ENCODE measurements at places on chromosomes 5 and 9.

DNA sequence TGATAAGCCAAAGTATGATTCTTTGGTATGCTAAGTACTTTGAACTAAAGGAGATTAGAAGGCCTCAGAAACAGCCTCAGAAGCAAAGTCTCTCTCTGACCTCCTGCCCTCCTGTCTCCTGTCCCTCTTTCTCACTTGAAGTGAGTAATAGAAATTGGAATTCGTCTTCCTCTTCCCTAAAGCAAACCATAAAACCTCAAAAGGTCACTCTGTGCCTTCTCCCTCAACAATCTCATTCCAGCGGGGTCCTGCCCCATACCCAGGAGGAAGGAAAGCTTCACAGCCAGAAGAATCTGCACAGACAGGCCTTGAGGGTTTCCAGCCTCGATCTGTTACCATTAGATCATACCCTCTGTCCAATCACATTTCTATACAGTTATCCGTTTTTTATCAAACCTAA is 87.8 kb downstream of the HAPLN1 start:
- no peak for DNase-seq

DNA sequence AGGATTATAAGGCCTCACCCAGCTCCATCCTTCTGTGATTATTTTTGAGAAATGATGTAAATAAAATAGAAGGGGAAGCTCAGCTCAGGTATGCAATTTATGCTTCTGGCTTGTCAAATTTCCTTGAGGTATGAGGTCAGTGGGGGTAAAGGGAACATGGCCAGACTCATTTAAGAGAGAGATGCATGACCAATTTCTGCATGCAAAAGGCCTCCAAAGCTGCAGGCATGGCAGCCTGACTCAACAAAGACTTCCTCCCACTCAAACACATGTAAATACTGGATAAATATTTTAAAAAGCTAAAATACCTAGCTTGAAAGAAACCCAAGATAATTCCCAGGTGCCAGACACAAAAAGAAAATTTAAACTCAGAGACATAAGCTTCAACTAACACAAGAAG is 101.4 kb upstream of the SLC1A3 start:
- DNase-seq: no peak

- DNase-seq: peak; percentile 14
Measured at GRCh38 chr5:112165897-112166737, 253.0 kb downstream of the EPB41L4A start.

DNA sequence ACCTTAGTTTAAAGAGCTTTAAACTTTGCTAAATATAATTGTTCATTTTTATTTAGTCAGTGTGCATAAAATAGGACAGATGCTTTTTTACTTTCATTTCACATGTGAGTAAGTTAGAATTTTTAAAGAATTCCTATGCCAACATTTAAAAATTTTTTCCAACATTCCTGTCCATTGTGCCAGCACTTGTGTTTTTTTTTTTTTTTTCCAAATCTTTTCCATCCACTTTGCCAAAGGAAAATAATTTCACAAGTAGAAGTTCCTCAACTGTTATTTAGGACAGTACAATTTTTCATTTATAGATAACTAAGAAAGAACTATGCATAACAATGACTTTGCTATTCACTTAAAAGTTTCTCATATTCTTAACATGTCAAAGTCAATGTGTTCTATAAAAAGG is 189.5 kb downstream of the ADAMTS6 start:
- no peak for DNase-seq

DNA sequence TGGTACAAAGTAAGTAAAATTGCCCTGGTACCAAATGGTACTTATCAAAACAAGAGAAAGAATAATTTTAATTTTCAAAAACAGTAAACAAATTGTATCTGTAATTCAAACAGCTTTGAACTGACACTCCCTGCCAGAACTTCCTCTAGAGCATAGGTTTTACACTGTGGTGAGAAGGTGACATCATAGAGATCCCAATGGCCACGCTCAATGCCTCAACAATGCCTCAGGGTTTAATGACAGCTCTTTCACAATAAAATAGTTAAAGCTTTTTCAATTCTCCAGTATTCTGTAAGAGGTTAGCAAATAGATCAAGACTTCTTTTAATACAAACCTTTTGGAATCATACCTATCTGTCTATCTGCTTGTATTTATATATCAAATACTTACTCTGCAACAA is 437.1 kb downstream of the PRR16 start:
- DNase-seq: no peak

DNA sequence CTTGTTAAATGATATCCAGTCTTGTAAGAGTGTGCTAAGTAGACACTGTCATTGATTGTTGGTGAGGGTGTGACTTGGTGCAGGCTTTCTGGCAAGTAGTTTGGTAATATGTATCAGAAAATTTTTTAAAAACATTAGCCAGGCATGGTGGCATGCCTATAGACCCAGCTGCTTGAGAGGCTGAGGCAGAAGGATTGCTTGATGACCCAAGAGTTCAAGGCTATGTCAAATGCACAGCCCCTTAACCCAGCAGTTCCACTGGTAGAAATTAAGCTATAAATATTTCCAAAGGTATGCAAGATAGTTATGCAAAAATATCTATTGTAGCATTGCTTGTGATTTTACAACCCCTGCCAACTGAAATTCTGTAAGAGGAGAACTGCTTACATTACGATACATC is 24.2 kb downstream of the ZBTB43 start:
- no peak for DNase-seq

- DNase-seq: no peak
Measured at GRCh38 chr5:179404321-179405053, 59.2 kb upstream of the ADAMTS2 start.

GRCh38 chr9:128940271-128940921 is 7.0 kb downstream of the DOLK start:
- no peak for DNase-seq

DNA sequence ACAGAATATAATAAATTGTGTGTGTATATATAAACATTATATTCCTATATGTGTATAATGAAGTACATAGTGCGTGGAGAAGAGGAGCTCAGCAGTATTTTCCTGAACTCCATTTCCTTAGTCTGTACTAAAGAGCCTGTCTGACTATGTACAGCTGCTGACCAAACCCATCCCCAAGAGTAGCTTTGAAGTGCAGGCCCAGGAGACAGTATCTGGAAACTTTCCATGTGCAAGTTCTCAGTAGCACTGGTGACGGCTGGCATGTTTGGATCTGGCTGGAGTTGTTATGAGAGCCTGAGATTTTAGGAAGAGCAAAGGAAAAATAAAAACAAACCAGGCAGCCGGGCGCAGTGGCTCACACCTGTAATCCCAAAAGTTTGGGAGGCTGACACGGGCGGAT is 244.2 kb downstream of the RFK start:
- DNase-seq: no peak

DNA sequence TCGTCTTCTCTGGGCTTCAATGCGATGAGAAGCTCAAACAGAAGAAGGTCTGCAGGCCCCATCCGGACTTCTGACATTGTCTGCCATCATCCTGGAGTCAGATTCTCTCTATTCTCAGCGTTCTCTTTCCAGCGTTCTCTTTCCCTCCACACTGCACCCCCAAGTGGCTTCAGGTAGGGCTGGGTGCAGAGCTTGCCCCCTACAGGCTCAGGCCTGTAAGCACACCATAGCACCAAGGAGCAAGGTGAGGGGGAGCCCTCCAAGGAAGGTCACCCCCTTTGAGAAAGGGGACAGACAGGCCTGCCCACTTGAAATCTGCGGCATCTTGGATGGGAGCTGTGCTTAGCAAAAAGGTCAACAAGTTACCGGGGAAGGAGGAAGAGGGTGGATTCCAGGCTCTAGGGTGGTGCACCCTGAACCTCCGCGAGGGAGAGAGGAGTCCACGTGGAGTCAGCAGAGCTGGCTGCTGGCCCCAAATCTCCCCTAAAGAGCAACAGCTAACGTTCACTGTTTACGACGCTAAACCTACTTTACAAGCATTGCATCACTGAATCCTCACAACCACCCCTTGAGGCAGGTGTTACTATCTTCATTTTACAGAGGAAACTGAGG is 27.5 kb downstream of the GPX3 start:
- no peak for DNase-seq

- DNase-seq: no peak
Measured at GRCh38 chr5:124755041-124755440, 8.6 kb upstream of the ZNF608 start.

- DNase-seq: peak; percentile 51
Measured at GRCh38 chr5:78621291-78621738, 27.3 kb downstream of the LHFPL2 start.

GRCh38 chr5:34411470-34412346 is 244.4 kb upstream of the RAI14 start:
- peak; percentile 90 for DNase-seq

GRCh38 chr5:90675222-90675621 is 116.6 kb downstream of the ADGRV1 start:
- DNase-seq: no peak

DNA sequence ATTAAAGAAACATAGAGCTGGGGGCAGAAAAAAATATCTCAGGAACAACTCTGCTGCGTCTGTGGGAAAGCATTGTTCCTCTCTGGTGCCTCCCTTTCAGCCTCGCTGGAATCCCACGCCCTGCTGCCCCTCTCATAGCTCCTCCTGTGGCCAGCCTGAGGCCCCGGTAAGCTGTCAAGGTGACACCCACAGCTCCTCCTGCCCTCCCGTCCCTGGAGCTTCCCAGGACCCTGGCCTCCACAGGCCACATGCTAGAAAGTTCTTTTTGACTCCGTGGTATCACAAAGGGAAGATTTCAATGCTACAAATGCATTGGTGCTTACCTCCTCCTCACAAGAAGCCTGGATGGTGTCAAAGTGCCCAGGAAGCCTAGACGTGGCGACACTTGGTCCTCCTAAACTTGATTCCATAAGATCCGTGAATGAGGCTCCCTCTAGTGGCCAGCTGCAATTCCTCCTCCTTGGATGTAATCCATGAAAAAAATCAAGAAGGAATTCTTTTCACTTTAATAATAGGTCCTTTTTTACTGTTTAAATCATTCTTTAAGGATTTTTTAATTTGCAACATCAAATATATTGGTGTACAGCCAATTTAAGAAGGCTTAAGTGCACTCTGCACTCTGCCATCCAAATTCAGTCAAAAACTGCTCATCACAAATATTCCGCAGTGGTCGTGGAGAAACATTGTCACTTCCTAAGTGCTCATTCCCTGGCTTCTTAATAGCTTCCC is 104.9 kb downstream of the CFAP90 start:
- DNase-seq: peak; percentile 84

GRCh38 chr5:97026721-97027120 is 90.8 kb downstream of the LNPEP start:
- no peak for DNase-seq

Measured in NCI-H524 (cell line).